ENCODE measurements at places on chromosomes 5 and 9. TPM values are rescaled to one million over a fixed set of nuclear protein-coding genes. Genes with fewer than 3 reads are reported as not detected.

DNA sequence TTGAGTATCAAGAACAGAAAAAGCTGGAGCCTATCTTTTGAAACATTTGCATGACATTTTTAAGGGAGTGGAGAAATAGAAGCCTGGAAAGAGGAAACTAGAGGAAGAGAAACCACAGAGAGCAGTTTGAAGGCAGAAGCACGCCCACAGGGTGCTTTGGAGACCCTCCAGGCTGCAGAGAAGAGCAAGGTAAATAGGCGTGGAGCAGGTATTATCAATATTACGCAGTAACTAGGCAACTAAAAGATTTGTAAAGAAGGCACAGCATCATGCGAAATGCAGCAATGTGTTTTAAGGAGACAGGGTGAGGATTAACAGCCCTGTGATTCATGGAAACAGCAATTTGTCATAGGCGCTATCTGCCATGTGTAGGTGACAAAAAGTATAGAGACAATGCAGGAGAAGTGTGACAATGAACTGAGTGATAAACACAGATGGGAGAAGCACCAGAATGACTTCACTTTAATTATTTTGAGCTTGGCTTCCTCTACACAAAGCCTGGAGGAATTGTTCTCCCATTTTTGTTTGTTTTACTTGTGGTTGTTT lies 281.2 kb downstream of the BRINP1 start:
- DNase-seq = no peak

DNA sequence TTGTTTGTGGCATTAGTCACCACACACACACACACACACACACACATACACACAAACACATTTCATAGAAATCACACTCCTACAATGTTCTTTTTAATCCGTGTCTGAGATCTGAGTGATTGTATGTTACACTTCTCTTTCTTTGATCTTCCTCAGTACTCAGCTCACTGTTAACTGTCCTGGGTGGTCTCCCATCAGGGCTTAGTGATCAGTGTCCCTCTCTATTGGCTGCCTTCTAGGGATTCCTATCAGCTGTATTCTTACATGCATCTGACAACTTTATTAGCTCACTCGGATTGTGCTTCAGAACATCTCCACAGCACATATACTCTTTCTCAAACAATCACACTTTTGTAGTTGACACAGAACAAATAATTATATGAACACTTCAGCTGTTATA lies 170.2 kb upstream of the POU5F2 start:
- no peak for DNase-seq

GRCh38 chr5:44046619-44047364 lies 342.4 kb downstream of the FGF10 start:
- no peak for DNase-seq

DNA sequence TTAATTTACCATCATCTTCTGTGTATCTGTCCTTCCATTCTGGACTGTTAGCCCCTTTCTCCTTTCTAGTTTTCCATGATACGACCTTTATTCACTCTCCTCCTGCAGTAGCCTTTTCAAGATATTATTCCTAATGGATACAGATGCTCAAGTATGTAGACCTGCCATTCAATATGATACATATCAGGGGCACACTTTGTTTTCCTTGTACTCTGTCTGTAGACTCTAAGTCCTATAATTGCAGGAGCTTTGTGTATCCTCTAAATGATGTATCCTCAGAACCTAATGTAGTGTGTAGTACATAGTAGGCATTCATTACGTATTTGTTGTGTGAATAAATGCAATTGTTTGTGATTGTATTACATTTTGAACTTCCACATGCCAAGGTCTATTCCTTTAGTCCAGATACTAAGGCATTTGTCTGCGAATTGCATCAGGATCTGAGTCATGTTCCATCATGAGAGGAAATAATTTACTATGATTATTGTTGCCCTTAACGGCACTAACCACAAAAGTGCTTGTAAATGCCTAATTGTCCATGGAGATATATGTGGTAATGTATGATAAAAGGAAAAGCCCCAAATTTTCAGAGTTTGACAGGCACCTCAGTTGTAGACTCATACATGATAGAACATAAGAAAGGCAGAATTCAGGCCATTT lies 57.1 kb upstream of the IZUMO3 start:
- no peak for DNase-seq

DNA sequence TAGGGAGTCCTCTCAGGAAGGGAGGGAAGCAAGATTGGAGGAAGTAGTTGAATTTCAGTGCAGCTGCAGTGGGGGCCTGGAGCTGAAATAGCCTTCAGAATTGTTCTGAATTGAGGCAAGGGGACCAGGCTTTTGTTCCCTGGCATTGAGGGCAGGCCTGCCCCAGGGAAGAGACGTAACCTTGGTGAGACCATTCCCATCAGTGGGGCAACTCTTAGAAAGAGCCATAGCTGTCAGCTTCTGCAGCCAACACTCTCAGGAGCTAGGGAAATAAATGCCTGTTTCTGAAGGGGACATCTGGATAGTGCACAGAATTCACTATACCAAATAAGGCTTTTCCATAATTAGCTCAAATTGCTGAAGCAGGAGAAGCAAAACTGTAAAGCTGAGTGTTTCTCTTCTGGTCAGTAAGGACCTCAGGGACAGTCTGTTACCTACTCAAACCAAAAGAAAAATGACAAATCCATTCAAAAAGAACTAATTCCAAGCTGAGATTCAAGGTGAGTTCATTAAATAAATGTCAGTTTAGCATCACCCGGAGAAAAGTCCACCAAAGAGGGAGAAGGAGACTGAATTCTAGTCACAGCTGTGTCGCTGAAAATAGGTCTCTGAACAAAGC lies 44.0 kb downstream of the LYRM7 start:
- no peak for DNase-seq

- no peak for DNase-seq
These were observed 2.8 kb downstream of the SMIM33 start for GRCh38 chr5:139473565-139473964.

- no peak for DNase-seq
These were observed 21.6 kb downstream of the DMRT2 start for GRCh38 chr9:1071730-1072129.

- no peak for DNase-seq
These were observed 101.7 kb upstream of the DAPK1 start for GRCh38 chr9:87395804-87396479.

DNA sequence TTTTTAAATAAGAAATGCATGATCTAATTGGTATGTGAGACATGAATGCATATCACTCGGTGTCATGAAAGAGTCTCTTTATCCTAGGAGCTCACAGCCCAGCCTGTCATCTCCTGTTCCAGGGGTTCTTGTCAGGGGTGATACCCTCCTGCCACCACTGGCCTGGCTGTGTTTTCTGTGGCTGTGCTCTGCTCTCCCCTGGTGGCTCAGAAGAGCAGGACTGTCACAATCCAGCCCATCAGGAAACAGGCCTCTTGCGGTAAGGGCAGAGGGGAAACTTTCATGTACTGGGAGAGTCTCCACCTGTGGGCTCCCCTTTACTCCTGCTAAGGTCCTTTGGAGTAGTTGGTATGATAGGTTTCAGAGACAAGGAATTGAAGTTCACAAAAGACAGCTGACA lies 240.2 kb upstream of the GLRA1 start:
- DNase-seq = no peak

GRCh38 chr5:122262103-122262502 lies 49.9 kb upstream of the SNCAIP start:
- no peak for DNase-seq

DNA sequence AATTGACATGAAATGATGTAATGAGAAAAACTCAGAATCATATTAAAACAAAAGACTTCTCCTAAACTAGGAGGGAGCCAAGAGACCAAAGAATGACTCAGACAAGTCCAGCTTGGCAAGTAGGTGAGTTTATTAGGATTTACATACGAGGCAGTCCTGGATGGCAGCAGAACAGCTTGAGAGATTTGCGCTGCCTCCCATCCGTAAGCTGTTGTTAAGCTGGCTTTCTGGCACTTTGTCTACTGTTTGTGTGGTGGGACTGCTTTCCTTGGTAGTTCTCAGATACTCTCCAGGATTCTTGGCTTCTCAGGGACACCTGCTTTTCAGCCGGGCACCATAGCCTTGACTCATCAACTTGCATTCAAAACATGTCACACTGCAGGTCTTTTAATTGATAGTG lies 57.6 kb downstream of the COX7C start:
- DNase-seq = no peak

DNA sequence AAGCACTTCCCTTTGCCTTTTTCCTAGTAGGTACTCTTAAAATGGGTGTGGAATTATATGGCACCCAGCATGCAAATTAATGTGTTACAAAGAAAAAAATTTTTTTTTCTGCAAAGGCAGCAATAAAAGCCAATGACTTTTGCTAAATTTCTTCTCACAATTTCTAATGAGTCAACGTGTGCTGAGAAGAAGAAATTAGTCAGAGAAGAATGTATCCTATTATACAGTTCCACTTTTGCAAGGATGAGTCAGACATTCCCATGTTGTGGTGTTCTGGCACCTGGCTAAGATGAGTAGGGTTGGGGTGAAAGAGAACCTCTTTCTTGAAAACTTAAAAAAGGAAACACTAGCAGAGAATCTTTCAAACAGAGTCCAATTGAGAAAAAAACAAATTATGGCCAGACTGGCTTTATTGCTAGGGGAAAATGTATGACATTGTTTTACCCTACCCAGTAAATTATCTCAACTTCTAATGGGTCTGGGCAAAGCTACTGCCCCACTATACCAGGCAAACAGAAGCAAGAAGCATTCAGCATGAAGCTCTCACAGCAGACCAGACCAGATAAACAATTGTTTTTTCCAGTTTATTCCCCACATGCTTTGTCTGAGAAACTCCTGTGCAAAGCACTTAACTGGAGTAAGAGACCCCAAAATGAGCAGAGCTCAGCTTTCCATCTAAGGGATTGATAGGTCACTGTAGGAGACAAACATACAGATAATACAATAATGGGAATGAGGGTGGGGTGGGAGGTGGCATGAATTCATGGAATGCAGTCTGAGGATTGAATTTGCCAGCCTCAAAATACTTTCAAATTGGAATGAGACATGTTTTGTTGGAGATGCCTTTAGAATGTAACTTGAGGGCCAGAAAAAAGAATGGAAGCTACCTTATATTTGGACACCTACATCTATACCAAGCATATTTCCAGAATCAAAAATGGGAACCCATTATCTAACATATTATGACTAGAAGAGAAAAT lies 220.8 kb upstream of the RFX3 start:
- DNase-seq = no peak

DNA sequence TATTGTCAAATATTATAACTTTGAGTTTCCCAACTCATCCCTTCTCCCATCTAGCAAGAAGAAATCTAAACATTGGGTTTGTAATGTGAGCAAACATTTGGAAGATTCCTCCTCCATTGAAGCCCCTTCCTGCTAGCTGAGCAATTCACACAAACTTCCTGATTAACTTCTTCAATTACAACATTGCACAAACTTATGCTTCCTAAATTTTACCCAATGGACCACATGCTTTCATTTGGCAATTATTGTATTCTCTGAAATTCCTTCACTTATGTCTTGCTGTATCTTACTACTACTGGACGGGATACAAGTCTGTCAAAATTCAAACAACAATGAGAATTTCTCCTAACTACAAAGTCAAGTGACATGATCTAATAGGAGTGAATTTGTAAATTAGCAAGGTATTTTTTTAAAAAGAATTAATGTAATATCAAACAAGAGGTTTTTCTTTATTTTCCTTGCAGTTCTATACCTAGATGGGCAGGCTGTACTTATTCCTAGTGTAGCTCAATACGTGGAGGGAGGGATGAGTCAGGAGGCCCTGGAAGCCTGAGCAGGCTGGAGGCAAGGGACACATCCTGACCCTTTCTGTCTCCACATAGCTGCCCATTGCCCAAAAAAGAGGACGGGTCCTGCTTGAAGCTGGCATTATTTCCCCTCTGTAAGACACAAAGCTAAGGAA lies 11.8 kb upstream of the IFNW1 start:
- DNase-seq = no peak

DNA sequence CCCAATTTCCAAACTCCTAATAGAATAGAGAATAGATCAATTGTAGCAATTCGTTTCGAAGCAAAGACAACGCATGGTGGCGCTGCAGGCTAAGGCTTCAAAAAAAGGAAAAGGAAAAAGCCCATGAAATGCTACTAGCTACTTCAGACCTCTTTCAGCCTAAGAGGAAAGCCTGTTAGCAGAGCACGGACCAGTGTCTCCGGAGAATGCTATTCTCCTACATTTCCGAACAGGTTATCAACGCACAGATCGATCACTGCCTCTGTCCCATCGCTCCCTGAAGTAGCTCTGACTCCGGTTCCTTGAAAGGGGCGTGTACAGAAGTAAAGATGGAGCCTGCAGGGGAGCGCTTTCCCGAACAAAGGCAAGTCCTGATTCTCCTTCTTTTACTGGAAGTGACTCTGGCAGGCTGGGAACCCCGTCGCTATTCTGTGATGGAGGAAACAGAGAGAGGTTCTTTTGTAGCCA lies at the start of gene PCDHB15:
TSS of gene PCDHB15 (plus strand) at position 146 of the 468 bp plus-strand sequence. CDS start at position 330, 184 bp downstream.
- no peak for DNase-seq

GRCh38 chr5:1643651-1644392 lies 120.1 kb upstream of the LPCAT1 start:
- DNase-seq = no peak

DNA sequence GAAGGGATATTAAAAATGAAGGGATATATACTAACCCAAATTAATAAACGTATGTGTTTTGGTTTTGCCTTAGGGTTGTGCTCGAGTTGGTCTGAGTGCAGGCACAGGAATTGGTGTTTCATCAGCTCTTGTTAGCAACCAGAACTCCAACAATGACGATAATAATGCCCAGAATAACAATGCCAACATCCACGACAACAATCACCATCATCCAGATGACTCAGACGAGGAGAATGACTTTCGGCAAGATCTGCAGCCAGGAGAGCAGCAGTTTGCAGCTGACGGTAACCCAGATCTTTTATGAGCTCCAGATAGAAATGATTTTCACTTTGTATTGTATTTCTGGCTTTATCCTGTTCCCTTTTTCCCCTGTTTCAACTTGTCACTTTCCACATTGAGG lies 33.2 kb downstream of the FBXO38 start:
- DNase-seq = no peak

GRCh38 chr5:116370149-116370548 lies 204.5 kb downstream of the SEMA6A start:
- no peak for DNase-seq

DNA sequence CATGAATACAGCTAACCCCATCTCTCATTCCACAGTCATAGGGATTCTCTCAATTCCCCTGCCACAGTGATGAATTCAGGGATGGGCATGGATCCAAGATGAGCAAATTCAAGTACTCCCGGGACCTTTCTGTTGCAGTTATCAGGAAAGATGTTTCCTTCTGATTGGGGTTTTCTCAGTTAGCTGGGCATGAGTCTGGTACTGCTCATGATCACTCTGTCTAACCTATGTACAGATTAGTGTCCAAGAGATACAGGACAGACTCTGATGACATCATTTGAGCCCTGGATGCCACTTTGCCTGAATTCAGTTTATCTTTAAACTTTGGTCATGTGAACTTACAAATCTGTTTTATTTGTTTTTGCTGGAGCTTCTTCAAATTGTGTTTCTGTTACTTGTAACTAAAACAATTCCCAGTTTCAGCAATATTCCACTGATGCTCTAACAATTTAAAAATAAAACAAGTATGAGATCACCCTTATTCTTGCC lies 257.7 kb upstream of the KLF9 start:
- DNase-seq = no peak

- no peak for DNase-seq
These were observed 209.2 kb upstream of the IRX4 start for GRCh38 chr5:2091921-2092320.

The CDC25C gene
- 0.42 TPM for total RNA-seq

The RAI14 gene
- total RNA-seq = 1.6 TPM

The NSD1 gene
- 108 TPM for total RNA-seq

The INSL4 gene
- total RNA-seq = not detected

The SIT1 gene
- total RNA-seq = 28.0 TPM

The RFX3 gene
- total RNA-seq = 39.1 TPM
